ENCODE measurements at places on chromosomes 11 and 22. TPM values are rescaled to one million over a fixed set of nuclear protein-coding genes. Genes with fewer than 3 reads are reported as not detected.

DNA sequence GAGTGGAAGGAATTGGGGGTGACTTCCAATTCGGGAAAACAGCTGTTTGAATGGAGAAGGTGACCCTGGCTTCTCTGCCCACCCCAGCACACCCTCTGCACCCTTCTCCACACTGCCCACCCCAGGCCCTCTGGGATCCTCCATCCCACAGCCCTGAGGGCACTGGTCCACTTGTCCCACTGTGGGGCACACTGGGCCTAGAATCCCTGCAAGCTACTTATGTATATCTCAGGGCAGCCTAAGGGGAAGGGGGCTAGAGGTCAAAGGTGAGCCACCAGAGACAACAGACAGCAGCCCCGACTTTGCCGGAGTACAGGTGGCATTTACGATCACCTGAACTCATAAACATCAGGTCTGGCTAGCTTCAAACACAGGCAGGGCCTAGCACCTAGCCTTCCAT, 673 bp upstream of the SCUBE2 start:
- no peaks in the 10 kb centered on the region for H3K36me3 ChIP-seq
- no peak for DNase-seq
- H3K4me1 ChIP-seq: peaks cover 23% of the 10 kb centered on the region
- no peak overlapping the region for H3K27ac ChIP-seq

- no peak for DNase-seq
- H3K36me3 ChIP-seq: no peaks in the 10 kb centered on the region
- peaks cover 28% of the 10 kb centered on the region for H3K4me1 ChIP-seq
- H3K27ac ChIP-seq: no peak overlapping the region
Observed at GRCh38 chr11:86481399-86481798, 106.7 kb downstream of the CCDC81 start.

The IGSF22 gene
- total RNA-seq: 0.19 TPM

- H3K36me3 ChIP-seq: no peaks in the 10 kb centered on the region
- DNase-seq: no peak
- peaks cover 42% of the 10 kb centered on the region for H3K4me1 ChIP-seq
- no peak overlapping the region for H3K4me3 ChIP-seq
Observed at GRCh38 chr11:27452147-27452546, 20.4 kb downstream of the LGR4 start.

- no peak for DNase-seq
- no peak overlapping the region for H3K4me3 ChIP-seq
- H3K4me1 ChIP-seq: peaks cover 15% of the 10 kb centered on the region
- no peaks in the 10 kb centered on the region for H3K27me3 ChIP-seq
- no peaks in the 10 kb centered on the region for H3K36me3 ChIP-seq
Observed at GRCh38 chr11:31882951-31883392, 71.8 kb upstream of the PAX6 start.

GRCh38 chr11:3022300-3022967, 30.3 kb upstream of the NAP1L4 start:
- peak overlapping the region; percentile 6 for H3K27ac ChIP-seq
- H3K4me3 ChIP-seq: no peak overlapping the region
- peaks cover 3% of the 10 kb centered on the region for H3K36me3 ChIP-seq
- H3K27me3 ChIP-seq: no peaks in the 10 kb centered on the region
- H3K4me1 ChIP-seq: peaks cover 5% of the 10 kb centered on the region

DNA sequence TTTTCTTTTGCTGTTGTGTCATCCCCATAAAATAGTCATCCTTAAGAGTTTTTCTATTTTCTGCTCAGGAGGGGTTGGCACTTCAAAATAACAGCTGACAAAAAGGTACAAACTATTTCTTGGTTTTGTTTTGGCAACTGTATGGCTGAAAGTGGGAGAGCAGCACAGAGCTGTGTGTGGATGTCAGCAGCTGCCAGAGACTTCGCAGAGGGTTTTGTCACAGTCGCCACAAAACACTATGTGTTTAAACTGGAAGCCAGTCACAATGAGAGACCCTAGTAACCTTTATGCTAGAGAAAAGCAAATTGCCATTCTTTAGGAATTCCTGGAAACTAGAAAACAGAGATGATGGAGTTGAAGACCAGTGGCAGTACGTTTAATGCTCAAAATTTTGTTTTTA, 189.6 kb upstream of the CCDC90B start:
- no peaks in the 10 kb centered on the region for H3K36me3 ChIP-seq
- no peak for DNase-seq
- H3K4me3 ChIP-seq: no peak overlapping the region

DNA sequence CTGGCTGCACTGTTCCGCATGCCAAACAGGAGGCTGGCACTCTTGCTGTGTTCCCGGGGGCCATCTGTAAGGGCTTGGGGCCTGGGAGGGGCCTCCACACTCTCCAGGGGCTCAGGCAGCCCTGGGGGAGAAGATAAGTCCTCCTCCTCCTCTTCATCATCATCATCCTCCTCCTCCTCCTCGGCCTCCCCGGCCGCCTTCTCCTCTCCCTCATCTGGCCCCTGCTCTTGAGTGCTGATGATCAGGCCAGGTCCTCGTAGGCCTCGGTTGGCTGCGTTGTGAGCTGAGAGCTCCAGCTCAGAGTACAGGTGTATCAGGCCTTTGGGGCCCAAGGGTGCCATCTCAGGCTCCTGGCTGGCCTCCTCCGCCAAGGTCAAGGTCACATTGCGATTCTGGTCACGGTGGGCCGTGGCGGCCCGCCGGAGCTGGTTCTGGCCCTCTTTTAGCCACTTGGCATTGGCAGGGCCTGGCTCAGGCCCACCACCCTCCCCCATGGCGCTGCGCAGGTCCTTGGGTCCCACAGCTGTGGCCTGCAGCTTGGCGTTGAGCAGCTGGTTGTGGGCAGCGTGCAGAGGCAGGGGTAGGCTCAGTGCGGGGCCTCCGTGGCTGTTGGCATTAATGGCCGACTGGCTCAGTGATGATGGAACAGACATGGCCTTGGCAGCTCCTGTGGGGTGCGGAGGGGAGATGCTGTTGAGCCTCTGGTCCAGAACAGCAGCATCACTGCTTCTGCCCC, 8.0 kb downstream of the APBB1 start:
- H3K4me1 ChIP-seq: peaks cover 27% of the 10 kb centered on the region
- no peak for DNase-seq

DNA sequence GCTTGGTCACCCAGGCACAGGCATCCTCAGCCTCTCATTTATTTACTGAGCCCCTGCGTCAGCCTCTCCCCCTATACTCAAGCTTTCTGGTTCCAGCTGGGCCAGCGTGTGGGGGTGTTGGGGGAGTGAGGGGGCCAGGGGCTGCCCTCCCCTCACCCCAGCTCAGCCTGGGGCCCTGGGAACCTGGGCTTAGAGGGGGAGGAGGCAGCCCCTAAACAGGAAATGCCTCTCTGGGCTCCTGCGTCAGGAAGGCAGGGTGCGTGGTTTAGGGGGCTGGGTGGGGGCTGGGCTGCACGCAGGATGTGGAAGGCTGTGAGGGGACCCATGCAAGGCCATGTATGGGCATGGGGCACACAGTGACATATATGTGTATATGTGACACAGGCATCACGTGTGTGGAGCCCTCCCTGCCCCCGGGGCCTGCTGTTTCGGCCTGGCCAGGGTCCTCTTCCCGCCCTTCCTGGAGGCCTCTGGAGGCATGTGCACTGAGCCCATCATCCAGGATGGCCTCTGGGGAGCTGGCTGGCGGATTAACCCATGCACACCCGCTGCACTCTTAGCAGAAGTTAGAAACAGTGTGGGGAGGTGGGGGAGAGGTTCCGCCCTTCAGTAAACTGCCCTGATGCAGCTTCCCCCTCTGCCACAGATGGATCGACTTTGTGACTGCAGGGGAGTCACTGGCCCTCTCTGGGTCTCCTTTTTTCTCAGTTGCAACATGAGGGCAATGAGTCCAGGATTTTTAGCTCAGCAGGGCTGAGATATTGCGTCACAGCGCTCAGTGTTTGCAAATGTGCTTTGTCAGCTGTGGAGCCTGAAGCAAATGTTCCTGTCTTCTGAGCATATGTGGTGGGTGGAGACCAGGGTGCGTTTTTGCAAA, 1.1 kb upstream of the CD248 start:
- H3K4me3 ChIP-seq: peak overlapping the region; percentile 67
- peaks cover 44% of the 10 kb centered on the region for H3K4me1 ChIP-seq
- H3K27ac ChIP-seq: no peak overlapping the region
- no peaks in the 10 kb centered on the region for H3K27me3 ChIP-seq
- no peaks in the 10 kb centered on the region for H3K36me3 ChIP-seq

DNA sequence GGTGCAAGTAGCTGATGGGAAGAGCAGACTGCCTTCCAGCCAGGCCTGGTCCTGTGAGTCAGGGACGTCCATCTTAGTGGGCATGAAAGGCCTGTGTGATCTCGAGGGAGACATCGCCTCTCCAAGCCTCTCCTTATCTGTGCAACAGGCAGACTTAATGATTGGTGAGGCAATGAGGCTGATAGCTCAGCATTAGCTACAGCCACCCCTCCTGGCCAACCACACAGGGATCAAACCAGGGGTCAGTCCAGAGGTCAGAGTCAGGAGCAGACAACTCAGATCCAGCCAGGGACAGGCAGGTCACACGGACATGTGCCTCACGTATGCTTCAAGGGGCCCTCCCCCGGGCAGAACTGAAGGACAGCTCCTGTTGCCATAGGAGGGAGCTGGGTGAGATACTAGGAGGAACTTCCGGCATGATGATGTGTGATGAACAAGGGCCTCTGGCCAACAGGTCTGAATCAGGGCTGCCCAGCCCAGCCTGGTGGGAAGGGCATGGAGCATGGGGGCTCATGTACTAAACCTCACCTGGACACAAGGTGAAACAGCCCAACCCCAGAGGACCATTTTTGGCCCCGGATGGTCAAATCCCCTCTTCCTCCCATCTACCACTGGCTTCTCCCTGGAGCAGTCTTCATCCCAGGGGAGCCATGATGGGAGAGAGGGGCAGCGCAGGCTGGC, 2.8 kb upstream of the APOC3 start:
- no peaks in the 10 kb centered on the region for H3K4me1 ChIP-seq
- no peaks in the 10 kb centered on the region for H3K27me3 ChIP-seq
- DNase-seq: no peak
- no peaks in the 10 kb centered on the region for H3K36me3 ChIP-seq

DNA sequence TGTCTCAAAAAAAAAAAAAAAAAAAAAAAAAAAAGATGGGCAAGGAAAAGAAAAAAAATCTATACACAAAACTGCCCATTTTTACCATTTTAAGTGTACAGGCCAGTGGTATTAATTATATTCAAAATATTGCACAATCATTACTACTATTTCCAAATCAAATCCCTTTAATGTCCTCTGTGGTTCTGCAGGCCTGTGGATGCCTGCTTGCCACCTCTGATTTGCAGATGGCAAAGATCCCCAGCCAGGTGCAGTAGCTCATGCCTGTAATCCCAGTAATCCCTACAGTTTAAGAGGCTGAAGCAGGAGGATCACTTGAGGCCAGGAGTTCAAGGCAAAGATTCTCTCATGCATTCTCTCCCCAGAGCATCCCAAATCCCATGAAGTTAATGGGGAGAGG, 20.2 kb downstream of the RFPL1 start:
- H3K36me3 ChIP-seq: no peaks in the 10 kb centered on the region
- no peak overlapping the region for H3K4me3 ChIP-seq
- no peaks in the 10 kb centered on the region for H3K27me3 ChIP-seq

The TSGA10IP gene
- 2.7 TPM for total RNA-seq

- peak overlapping the region; percentile 70 for H3K4me3 ChIP-seq
- H3K36me3 ChIP-seq: no peaks in the 10 kb centered on the region
- no peak overlapping the region for H3K27ac ChIP-seq
- DNase-seq: no peak
Observed at GRCh38 chr11:65915101-65915820, 3.6 kb downstream of the C11orf68 start.

DNA sequence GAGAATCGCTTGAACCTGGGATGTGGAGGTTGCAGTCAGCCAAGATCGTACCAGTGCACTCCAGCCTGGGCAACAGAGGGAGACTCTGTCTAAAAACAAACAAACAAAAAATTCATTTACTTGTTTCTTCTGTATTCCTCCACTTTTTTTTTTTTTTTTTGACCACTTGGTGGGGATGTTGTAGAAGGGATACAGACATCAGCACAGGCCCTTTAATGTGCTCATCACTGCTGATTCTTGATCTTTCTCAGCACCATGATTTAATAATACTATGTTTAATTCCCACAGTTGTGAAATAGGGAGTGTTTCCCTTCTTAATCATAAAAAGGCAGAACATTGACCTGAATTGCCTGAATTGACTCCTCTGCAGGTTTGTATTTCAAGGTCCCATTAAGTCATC, 4.5 kb downstream of the TTC9C start:
- no peaks in the 10 kb centered on the region for H3K27me3 ChIP-seq
- H3K27ac ChIP-seq: no peak overlapping the region
- peak overlapping the region; percentile 34 for H3K4me3 ChIP-seq
- peaks cover 2% of the 10 kb centered on the region for H3K36me3 ChIP-seq
- peaks cover 9% of the 10 kb centered on the region for H3K4me1 ChIP-seq

Data from neural crest cell (in vitro differentiated cells).